ENCODE measurements at places on chromosomes 4 and X.

DNA sequence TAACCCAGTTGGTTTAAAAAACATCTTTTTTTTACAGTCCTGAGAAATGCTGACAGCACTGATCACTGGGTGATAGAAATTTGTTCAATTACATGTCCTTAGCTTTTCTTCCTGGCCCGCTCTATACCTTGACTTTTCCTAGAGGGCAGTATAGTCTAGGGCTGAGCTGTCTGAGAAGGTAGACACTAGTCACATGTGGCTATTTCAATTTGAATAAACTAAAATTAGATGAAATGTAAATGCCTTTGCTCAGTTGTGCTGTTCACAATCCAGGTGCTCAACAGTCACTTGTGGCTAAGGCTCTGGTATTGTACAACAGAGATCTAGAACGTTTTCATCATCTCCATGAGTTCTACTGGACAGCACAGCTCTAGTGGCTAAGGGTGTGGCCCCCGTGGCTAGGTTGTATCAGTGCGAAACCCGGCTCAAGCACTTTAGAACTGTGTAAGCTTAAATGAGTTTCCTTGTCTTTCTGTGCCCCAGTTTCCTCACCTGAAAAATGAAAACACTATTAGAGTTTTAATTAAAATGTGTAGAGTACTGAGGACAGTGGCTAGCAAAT lies 111.6 kb upstream of the WDR17 start:
- no peak for DNase-seq

GRCh38 chr4:10098780-10099160 lies 17.8 kb downstream of the WDR1 start:
- DNase-seq, result no peak

GRCh38 chr4:3054169-3054759 lies 20.1 kb downstream of the HTT-AS start:
- no peak for DNase-seq

DNA sequence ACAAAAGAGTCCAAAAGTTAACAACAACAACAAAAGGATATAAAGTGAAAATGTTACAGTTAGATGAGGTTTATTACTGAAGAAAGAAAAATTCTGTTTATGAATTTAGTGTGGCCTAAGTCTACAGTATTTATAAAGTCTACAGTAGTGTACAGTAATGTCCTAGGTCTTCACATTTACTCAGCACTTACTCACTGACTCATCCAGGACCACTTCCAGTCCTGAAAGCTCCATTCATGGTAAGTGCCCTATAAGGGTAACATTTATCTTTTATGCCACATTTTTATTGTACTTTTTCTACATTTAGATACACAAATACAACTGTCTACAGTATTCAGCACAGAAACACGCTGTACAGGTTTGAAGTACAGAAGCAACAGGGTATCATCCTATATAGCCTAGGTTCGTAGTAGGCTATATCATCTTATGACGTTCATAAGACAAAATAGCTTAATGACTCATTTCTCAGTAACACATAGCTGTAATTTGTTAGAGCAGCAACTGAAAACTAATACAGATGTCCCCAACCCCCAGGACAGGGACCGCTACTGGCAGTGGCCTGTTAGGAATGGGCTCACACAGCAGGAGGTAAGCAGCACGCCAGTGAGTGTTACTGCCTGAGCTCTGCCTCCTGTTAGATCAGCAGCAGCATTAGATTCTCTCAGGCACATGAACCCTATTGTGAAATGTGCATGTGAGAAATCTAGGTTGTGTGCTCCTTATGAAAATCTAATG lies 61.3 kb downstream of the CENPC start:
- DNase-seq, result no peak

DNA sequence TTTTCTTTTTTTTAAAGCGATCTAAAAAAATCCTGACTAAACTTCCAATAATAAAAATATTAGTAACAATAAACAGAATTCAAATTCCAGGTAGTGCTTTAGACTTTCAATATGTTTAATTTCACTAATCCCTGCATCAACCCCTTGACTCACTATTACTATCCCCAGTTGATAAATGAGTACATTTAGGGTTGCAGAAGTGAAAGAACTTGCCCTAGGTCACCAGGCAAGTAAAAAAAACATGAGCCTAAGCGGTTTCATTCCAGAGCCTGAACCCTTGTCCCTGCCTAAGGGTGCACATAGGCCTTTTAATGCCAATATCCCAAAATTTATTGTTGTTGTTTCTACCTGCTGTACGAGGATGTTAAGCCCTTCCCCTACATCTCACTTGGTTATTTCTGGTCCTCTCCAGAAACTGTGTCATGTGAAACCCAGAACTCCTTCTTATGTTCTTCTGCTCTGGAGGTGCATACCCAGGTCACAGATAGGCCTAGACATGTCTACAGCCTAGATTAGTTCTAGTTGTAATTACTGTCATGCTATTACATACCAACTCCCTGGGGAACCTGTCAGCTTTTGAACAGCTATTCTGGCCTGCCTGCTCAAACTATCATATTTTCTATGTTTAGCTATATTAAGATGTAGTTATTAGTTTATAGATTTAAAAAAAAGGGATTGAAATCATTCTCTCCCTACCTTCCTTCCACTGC lies 244.5 kb upstream of the PITX2 start:
- DNase-seq, result no peak

GRCh38 chrX:45807572-45808425 lies 607.1 kb upstream of the DIPK2B start:
- no peak for DNase-seq

DNA sequence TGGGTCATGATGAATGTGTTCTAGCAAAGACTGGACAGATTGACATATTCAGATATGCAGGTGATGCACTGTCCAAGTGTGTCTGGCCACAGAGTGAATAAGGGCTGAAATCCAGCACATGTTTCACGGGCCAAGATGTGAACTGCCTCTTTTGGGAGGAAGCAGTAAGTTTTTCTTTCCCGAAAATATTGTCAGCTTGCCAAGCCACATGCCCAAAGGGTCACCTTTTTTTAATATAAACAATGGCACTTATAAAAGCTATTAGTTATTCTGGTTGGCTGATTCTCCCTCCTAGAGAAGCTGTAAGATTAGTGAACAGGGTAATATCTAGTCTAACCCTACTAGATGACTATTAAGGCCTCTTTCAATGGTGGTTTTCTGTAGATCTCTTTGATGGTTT lies 1.5 kb upstream of the EDNRA start:
- DNase-seq, result no peak

GRCh38 chrX:71315917-71316316 lies 14.4 kb downstream of the ITGB1BP2 start:
- no peak for DNase-seq

- no peak for DNase-seq
These were observed 31.9 kb downstream of the CBR4 start for GRCh38 chr4:168978001-168978700.

- DNase-seq, result no peak
These were observed 94.7 kb upstream of the NAP1L5 start for GRCh38 chr4:88792268-88792781.

- DNase-seq, result no peak
These were observed 603.7 kb downstream of the GRXCR1 start for GRCh38 chr4:43496188-43496587.

- no peak for DNase-seq
These were observed 99.6 kb upstream of the CCDC160 start for GRCh38 chrX:134137341-134137740.

- no peak for DNase-seq
These were observed 21.2 kb upstream of the MSX1 start for GRCh38 chr4:4838051-4838935.

- DNase-seq, result no peak
These were observed 85.1 kb downstream of the KIT start for GRCh38 chr4:54742636-54743399.

DNA sequence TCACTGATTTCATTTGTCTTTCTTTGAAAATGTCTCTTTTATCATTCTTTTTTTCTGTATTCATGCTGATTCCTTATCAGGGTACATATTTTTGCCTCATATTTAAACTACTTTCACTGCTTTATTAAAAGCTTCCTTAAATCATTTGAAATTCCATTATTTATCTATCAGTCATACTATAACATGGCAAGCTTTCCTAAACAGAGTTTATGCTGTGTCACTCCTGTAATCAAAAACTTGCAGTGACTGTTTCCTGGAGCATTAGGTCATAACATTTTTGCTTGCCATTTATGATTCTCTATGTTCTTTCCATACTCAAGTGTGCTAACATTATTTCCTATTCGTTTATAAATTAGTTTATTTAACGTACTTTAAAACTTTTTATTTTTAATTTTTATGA lies 203.7 kb downstream of the BMPR1B start:
- DNase-seq, result no peak

- DNase-seq, result no peak
These were observed 590.8 kb downstream of the SPRY1 start for GRCh38 chr4:123987408-123987807.
